ENCODE measurements at places on chromosomes 12 and 14. TPM values are rescaled to one million over a fixed set of nuclear protein-coding genes. Genes with fewer than 3 reads are reported as not detected.

The VDR gene
- total RNA-seq: 312 TPM

The PTHLH gene
- not detected for total RNA-seq

The MIPOL1 gene
- not detected for total RNA-seq

The DYRK2 gene
- 19.7 TPM for total RNA-seq

The PRIM1 gene
- total RNA-seq: 59.4 TPM

The AQP2 gene
- total RNA-seq: not detected

DNA sequence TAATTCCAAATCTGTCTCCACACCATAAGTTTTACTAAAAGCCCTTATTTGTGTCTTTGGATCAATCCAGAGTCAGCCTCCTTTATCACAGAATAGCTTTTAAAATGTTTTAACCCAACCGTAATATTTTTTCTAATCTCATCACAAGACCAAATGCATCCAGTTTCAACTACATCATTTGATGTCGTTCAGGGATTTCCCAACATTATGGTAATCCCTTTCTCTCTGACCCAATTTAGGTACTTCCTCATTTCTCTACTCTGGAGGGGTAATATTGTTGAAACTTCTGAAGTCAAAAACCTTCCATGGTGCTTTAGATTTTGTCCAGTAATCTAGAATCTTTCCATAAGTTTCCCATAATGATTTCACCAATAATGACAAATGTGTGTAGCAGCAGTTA, 596.8 kb downstream of the SOX5 start:
- no peaks in the 10 kb centered on the region for H3K4me1 ChIP-seq
- DNase-seq: no peak
- no peak overlapping the region for H3K4me3 ChIP-seq
- H3K27ac ChIP-seq: no peak overlapping the region

DNA sequence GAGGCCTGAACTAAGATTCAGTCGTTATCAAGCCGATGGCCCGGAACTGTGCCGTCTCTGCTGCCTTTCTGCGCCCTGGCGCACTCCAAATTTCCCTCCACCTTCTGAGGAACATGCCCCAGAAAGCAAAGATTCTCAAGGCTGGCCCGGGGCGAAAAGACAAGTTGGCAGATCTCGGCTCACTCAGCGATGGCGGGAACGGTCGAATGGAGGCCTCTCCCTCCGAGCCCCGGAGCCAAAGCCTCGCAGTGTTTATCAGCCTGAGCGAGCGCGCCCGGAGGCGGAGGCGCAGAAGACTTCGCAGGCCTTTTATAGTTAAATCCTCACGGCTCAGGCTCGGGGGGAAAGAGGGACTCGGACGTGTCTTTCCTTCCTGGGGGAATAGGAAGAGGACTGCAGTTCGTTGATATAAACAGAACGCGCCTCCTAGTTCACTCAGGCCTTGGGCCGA, 5.6 kb downstream of the TBX5 start:
- H3K27me3 ChIP-seq: peaks cover 86% of the 10 kb centered on the region
- H3K27ac ChIP-seq: no peak overlapping the region
- no peak for DNase-seq
- H3K4me3 ChIP-seq: no peak overlapping the region
- no peaks in the 10 kb centered on the region for H3K4me1 ChIP-seq

- no peak for DNase-seq
- H3K4me3 ChIP-seq: no peak overlapping the region
- H3K4me1 ChIP-seq: no peaks in the 10 kb centered on the region
- no peaks in the 10 kb centered on the region for H3K27me3 ChIP-seq
These were observed 84.2 kb downstream of the DENND5B start for GRCh38 chr12:31506515-31507306.

DNA sequence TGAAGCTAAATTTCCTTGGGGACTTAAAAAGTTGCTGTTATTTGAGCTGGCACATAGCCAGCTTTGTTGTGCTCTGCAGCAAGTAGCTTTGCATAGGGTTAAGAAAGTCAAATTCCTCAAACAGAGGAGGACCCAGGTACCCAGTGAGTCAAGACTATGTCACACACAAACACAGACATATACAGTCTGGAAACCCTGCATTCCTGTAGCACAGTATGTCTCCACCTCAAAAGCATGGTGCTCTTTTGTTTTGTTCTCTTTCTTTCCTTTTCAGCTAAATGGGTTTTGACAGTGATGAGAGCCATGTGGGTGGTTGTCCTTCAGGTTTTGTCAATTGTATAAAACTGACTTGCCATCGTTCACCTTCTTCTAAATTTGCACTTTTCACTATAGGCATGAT, 179.6 kb upstream of the DIO2 start:
- H3K4me1 ChIP-seq: no peaks in the 10 kb centered on the region
- DNase-seq: no peak
- H3K36me3 ChIP-seq: no peaks in the 10 kb centered on the region
- H3K27me3 ChIP-seq: no peaks in the 10 kb centered on the region

DNA sequence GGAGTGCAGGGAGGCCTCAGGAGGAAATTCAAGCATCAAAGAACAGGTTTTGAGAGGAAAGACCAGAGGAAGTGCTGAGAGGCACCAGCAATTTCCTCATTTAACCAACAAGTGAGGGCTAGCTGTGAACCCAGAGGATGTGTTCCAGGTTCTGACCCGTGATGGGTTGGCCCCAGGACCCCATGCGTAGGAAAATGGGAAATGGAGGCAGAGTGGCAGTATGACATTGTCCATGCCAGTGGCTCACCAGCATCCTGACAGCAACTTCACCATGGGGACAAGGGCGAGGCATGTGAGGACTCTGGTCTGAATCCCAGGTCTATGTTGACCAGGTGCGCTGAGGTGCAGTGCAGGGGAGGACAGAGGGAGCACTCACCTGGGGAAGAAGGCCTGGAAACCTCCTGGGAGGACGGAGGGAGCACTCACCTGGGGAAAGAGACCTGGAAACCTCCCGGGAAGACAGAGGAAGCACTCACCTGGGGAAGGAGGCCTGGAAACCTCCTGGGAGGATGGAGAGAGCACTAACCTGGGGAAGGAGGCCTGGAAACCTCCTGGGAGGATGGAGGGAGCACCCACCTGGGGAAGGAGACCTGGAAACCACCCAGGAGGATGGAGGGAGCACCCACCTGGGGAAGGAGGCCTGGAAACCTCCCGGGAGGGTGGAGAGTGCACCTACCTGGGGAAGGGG, 6.7 kb upstream of the CACNA2D4 start:
- no peaks in the 10 kb centered on the region for H3K36me3 ChIP-seq
- H3K27ac ChIP-seq: no peak overlapping the region
- H3K4me1 ChIP-seq: peaks cover 5% of the 10 kb centered on the region
- H3K4me3 ChIP-seq: no peak overlapping the region
- DNase-seq: peak; percentile 6
- peaks cover 5% of the 10 kb centered on the region for H3K27me3 ChIP-seq

DNA sequence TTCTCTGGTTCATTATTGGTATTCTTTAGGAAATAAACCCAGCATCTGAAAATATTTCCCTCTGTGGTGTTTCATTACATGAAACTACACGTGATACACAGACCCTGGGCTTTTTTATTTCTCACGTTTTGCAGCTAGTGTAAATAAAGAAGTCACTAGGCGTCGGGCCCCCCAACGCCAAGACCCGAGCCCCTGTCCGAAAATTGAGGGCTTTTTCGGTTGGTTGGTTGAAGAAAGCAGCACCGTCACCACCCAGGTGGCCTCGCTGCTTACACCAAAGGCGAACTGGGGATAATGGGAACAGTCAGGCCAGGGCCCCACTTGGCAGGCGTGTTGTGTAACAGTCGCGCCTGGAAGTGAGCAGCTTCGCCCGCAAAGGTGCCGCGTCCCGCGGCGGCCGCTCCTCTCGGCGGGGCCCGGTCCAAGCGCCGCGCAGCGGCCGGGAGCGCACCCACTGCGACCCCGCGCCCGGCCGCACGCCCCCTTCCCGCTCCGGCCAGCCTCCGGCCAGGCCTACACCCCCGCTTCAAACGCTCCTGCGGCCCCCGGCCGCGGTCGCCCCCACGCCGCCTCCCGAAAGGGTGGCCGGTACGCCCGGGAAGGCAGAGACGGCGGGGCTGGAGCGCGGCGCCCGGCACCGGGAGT, 1.2 kb downstream of the DUSP16 start:
- peaks cover 42% of the 10 kb centered on the region for H3K36me3 ChIP-seq
- H3K4me1 ChIP-seq: peaks cover 42% of the 10 kb centered on the region
- no peaks in the 10 kb centered on the region for H3K27me3 ChIP-seq
- H3K27ac ChIP-seq: peak overlapping the region; percentile 92

DNA sequence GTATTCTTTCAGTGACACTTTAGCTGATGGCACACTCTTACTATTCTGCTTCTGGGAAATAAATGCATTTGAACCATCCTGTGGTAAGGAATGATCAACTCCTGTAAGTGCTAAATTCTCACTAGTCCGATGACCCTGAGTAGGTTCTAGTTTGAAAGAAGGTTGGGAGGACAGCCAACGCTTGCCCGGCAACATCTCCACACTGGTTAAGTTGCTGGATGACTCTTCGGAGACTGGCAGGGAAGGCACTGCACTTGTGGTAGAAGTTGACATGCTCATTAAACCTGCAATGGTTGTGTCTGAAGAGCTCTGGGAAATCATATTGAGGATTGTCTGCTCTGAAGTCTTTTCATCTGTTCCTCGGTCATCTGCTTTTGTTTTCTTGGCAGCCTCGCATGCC, 12.0 kb upstream of the KANSL2 start:
- peaks cover 89% of the 10 kb centered on the region for H3K36me3 ChIP-seq
- DNase-seq: no peak
- H3K4me1 ChIP-seq: peaks cover 16% of the 10 kb centered on the region
- no peaks in the 10 kb centered on the region for H3K27me3 ChIP-seq
- no peak overlapping the region for H3K27ac ChIP-seq
- H3K4me3 ChIP-seq: no peak overlapping the region

- no peaks in the 10 kb centered on the region for H3K4me1 ChIP-seq
- no peak overlapping the region for H3K27ac ChIP-seq
- H3K27me3 ChIP-seq: no peaks in the 10 kb centered on the region
- H3K4me3 ChIP-seq: no peak overlapping the region
- DNase-seq: no peak
- H3K36me3 ChIP-seq: no peaks in the 10 kb centered on the region
These were observed 13.2 kb downstream of the PLBD1 start for GRCh38 chr12:14554281-14555007.
